NCI-H69 (cell line): ENCODE measurements at places on chromosomes 11 and 22.
A peak's percentile ranks its signal among the peaks of the same experiment; 100 is the strongest.

DNA sequence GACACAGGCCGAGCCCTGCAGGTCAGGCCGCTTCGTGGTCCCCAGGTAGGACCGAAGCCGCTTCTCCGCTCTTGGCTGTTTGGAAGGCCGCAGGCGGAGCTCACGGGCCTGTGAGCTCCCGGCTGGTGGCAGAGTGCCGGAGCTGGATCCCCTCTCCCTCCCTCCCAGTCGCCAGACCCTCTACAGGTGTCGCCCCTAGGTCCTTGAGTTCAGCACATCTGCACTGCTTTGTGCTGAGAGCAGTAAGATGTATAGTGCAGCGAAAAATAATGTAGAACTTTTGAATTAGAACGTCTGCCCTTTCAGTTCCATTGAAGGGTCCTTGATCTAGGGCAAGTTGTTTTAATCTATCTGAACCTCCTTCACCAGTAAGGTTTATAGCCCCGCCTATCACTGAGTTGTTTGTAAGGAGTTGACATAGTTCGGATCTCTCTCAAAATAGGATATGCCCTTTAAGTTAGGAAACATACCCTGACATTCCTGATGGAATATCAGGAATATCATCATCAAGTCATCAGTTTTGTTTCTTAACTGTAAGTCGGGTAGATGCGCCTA, 419 bp downstream of the ANKRD49 start:
- peak; percentile 46 for DNase-seq

GRCh38 chr11:7906481-7906880, 24.6 kb downstream of the OR10A6 start:
- no peak for DNase-seq

GRCh38 chr11:120985718-120986569, 38.0 kb upstream of the TBCEL start:
- peak; percentile 90 for DNase-seq

DNA sequence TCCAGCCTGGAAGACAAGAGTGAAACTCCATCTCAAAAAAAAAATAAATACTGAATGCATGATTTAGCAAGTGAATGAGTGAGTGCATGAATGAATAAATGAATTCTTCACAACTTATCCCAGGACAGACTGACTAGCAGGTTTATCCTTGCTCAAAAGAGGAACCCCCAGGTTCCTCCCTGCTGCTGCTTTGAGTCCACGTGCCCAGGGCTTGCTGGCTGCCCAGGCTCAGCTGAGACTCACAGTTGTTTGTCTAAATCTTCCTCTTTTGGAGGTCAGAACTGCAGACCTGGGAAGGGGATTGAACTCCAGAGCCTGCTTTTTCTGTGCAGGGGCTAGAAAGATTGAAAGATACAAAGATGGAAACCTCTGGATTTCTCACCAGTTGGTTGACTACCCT, 117.4 kb upstream of the TMEM45B start:
- no peak for DNase-seq

DNA sequence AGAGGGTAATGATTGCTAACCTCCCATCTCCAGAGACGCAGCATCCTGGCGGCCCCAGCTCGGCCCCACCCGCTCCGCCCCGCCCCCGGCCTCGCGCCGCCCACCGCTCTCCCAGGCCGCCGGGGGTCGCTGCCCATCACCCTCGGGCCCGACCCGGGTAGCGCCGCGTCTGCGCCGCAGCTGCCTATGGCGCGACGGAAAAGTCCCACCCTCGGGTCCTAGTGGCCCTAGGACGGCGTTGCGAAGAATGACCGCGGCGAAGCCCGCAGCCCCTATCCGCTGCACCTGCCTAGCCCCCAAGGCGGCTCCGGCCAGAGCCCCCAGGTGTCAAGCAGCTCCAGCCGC, 457 bp downstream of the CPSF7 start:
- peak; percentile 83 for DNase-seq

DNA sequence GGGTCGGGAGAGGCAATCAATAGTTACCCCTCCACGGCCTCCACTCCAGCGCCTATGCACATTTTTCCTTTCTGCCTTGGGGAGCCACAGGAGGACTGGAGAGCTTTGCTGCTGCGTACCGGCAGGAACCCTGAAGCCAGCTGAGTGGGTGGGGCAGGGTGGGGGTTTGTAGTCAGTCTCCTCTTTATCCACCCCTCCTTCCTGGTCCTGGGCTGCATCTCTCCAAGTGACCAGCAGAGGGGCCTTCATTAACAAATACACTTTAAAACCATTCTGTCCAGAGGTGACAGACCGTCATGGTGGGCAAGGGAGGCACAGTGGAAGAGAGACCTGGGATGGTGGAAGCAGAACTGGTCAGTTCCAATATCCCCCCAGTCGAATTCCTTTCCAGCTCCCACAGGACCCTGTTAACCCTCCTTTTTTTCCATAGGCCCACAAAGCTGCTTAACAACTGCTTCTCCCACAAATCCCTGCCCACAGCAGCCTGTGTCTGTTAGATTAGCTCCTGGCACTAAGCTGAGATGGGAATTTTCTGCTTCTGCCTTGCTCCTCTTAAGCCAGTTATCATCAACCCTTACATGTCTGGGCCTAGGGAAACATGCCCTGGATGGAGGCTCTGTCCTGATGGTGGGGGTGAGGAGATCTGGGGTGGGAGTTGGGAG, 3.9 kb upstream of the ABCG4 start:
- DNase-seq, result peak; percentile 89
